ENCODE measurements at places on chromosomes 3 and 15.
A peak's percentile ranks its signal among the peaks of the same experiment; 100 is the strongest.

GRCh38 chr15:48627260-48627940 lies 18.1 kb downstream of the FBN1 start:
- peak; percentile 73 for DNase-seq

GRCh38 chr15:82134461-82134860 lies 88.6 kb upstream of the MEX3B start:
- no peak for DNase-seq

GRCh38 chr3:26472345-26472744 lies 150.2 kb upstream of the LRRC3B start:
- DNase-seq = no peak

GRCh38 chr3:47541583-47542108 lies 28.1 kb upstream of the ELP6 start:
- DNase-seq = no peak

- DNase-seq = no peak
Observed at GRCh38 chr15:52803467-52804306, 13.6 kb upstream of the ONECUT1 start.

DNA sequence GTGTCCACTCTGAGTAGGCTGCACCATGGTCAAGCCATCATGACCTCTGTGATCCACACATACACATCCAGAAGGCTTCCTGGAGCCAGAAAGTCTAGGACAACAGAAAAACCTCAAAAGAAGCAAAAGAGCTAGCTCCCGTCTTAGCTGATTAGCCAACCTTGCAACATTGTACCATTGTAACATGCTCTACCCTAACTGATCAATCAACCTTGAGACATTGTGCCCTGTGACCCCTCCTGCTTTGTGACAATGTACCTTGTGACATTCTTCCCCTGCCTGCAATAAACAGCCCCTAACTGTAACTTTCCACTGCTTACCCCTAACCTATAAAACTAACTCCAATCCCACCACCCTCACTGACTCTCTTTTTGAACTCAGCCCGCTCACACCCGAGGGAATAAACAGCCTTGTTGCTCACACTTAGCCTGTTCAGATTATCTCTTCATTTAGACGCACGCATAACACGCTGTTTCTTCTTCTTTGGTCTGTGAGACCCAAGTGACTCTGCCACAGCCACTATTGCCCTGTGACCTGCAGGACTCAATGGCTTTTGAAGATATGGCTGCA lies 1104.6 kb downstream of the OTOL1 start:
- no peak for DNase-seq

- DNase-seq = no peak
Observed at GRCh38 chr3:48405343-48405881, 24.5 kb downstream of the PLXNB1 start.

DNA sequence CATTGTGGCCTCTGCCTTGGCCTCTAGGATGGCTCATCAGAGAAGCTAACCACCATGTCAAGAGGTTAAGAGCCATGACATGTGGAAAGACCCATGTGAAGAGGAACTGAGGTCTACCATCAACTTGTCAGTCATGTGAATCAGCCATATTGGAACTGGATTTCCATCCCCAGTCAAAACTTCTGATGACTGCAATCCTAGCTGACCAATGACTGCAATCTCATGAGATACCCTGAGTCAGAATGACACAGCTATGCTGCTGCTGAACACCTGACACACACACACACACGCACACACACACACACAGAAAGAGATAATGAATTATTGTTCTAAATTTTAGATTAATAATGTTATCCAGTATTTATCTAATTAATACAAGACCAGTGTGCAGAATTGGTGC lies 337.5 kb upstream of the LMCD1 start:
- DNase-seq = no peak

DNA sequence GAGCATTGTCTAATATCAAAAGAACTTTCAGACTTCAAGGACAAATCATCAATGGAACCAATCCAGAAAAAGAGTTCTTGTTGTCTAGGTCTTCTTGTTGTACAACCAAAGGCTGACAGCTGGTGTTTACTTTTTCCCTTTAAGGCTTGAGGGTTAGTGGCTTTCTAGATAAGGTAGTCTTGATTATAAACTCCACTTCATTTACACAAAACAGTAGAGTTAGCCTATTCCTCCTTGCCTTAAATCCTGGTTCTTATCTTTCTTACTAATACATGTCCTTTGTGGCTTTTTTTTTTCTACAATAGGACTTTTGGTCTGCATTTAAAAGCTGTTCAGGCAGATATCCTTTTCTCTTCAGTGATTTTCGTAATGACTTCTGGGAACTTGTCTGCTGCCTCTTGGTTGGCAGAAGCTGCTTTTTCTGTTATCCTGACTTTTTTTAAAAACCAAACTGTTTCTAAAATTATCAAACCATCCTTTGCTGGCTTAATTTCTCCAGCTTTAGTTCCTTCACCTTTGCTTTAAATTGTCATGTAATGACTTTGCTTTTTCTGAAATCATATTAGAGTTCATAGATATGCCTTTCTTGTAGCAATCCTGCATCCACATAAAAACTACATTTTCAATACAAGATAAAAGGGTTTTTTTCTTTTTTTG lies 44.8 kb downstream of the STRIT1 start:
- no peak for DNase-seq

- DNase-seq = no peak
Observed at GRCh38 chr15:36472672-36473071, 106.8 kb upstream of the CDIN1 start.

DNA sequence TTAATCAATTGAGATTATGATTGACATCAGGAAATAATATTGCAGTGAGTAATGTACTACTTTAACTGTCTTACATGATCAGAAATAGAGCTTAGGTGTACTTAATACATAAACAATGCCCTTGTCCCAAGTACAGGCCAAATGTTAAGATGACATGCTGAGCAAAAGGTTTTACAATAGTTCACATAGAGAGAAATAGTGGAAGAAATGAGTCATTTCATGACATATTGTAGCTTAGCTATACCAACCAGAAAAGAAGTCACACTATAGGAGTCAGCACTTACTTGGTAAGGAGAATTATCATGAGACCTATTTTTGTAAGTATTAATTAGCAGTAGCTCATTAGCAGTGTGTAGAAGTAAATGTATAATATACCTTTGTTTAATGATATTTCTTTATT lies 96.4 kb upstream of the NANOGP8 start:
- DNase-seq = peak; percentile 33

DNA sequence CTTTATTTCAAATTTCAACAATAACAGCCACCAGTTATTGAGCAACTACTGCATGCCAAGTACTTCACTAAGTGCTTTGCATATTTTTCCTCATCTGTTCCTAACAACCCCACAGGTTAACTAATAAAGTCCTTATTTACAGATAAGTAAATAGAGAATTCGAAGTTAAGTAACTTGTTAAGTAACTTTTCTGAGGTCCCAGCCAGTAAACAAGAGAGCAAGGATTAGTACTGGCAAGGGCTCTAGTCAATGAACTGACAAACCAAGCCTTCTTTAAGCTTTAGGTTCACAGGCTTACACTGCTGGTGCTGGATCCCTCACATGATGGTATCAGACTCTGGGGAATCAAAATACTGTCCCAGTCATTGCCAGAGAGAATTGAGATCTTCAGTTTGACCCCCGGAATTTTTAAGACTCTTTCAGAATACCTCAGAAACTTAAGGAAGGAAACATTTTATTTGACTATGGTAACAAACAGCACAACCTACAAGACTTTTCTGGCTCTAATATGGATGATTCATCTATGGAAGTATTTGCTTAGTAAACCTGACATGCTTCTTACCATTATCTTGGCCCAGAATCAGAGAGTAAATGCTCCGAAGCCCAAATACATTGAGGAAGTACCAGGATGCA lies 16.5 kb downstream of the EMC3 start:
- peak; percentile 71 for DNase-seq

DNA sequence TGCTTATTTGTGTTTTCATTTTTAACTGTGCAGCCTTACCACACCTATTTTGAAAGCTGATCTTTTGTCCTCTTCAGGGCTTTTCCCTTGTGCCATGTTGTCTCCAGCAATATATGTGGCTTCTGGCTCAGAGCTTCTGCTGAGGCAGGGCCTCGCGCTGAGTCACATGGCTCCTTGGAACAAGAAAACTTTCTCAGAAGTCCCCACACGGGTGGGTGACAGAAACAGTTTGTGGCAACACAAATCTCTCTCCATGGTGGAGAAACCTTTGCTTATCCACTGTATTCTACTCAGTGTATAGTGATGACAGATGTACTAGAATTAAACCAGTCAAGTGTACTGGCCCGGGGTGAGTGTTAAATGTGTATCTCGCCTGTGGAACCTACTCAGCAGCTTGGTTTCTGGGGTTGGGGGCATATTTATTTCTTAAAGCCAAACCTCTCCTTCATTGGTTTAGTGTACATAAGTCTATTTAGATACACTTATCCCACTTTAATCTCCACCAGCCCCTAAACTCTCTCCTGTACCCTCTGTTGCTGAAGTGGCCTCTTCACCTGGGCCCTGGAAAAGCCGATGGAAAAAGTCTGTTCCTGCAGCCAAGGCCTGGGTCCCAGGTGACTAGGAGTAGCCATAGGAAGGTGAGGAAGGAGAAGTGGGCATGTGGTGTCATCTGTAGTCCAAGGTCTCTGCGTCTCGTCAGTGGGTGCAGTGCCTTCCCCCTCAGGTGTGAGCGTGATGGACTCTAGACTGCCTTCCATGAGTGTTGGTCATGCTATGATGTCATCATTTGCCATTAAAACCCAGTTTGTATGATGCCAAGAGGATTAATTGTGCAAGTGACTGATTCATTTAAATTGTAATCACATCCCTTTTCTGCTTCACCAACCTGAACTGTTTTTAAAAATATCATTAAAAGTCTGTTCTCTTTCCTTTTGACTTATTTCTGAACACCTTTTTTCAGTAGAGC lies 3.2 kb upstream of the FBXL22 start:
- no peak for DNase-seq

- DNase-seq = no peak
Observed at GRCh38 chr15:76644646-76645045, 260.5 kb downstream of the SCAPER start.

GRCh38 chr3:154486949-154487348 lies 57.0 kb upstream of the GPR149 start:
- DNase-seq = no peak

DNA sequence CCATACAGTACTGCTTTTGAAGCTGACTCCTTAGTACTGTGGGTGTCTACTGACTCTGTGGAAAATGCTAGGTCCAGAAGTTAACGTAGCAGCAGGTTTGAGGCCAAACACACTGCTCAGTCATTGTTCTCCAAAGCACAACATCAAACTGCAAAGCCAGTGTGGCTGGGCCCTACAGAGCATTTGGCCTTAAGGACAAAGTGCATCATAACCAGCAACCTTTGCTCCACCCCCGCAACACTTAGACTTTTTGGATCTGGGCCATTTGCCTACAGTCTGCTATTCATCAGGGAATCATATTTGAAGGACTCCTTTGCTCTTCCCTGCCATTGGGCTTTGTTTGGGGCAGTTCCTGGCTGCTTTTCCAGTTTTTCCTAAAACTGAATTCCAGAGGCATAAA lies 43.1 kb upstream of the ARL6 start:
- DNase-seq = no peak

- DNase-seq = peak; percentile 48
Observed at GRCh38 chr3:119731560-119732343, 28.9 kb downstream of the CFAP91 start.

DNA sequence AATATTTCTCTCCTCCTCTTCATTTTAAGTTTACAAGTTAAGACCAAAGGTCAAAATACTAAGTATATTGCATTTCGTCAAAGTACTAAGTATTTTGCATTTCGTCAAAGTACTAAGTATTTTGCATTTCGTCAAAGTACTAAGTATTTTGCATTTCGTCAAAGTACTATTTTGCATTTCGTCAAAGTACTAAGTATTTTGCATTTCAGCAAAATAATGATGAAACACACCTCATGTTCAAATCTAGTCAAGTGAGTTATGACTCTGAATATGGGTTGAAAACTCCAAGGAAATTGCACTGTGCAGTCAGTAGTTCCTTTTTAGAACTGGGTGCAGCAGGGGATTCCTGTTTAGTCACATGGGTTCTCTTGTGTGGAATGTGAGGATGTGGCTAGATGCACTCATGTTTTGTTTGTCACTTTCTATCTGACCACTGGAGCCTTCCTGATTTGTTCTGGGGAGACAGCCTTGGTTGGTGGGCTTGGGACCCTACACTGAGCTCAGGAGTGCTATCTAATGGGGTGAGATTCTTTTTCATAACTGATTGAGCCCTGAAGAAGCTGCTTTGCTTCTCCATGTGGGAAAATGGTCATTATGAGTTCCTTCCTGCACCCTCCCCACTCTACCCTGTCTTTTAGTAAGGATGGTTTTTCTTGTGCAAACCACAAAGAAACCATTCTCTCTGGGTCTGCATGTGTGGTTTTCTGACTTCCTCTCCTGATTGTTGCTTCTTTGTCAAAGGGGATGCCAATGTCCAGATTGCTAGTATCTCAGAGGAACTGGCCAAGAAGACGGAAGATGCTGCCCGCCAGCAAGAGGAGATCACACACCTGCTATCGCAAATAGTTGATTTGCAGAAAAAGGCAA lies 73.4 kb downstream of the CCK start:
- DNase-seq = peak; percentile 23

DNA sequence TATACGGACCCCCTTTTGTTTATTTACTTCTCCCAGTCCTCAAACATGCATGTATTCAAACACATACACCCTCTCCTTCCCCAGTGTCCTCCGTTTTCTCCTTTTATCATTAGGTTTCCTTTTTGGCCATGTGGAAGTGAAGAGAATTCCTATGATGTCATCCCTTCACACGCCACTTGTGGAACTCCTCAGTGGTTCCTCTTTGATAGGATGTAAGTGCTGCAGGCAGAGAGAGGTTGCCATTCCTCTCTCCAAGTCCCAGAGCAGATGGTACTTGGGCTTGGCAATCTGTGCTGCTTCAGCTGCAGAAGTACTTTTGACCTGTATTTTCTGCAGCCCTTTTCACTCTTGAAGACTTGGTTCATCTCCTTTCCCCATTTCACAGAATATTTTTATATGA lies 32.9 kb upstream of the CRTC3 start:
- no peak for DNase-seq

- peak; percentile 75 for DNase-seq
Observed at GRCh38 chr3:152126260-152126659, 142.5 kb upstream of the MBNL1 start.

DNA sequence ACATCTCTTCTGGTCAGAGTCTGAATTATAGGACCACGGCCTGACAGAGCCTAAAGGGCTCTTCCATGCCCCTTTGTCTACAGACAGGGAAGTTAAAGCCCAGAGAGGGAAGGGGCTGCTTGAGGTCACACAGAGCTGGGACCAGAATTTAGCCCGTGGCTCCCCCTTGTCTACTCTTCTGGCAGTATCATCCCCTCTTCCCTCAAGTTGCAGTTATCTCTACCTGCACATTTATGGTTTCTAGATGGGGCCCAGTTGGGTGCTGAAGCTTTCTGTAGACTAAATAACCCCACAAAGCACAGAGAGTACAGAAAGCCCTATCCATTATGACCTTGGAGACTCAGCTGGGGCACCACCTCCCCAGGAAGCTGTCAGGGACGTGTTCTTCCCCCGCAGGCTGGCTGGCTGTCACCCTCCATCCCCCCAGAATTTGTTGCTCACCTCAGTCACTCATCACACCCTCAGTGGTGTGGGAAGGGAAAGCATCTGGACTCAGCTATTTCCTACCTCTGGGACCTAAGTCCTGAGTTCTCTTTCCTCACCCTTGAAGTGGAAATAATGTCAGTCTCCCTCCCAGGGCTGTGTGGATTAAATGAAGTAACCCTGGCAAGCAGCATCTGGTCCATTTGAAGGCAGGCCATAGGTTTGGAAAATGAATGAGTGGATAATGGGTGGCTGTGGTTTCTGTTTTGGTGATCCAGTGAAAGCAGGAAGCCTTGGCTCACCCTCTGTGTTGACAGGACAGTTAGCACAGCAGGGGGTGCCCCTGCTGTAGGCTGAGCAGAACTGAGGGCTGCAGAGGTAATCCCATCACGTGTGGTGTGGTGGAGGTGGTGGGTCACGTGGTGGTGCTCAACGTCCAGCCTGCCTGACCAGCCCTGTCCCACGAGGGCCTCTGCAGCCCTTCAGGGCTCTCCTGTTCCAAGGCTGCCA lies 16.3 kb downstream of the ACOX2 start:
- peak; percentile 27 for DNase-seq
